ENCODE measurements at places on chromosomes 7 and 10. TPM values are rescaled to one million over a fixed set of nuclear protein-coding genes. Genes with fewer than 3 reads are reported as not detected.

GRCh38 chr7:94403546-94403945 is 8.9 kb downstream of the COL1A2 start:
- no peak for DNase-seq
- H3K4me1 ChIP-seq, result no peaks in the 10 kb centered on the region
- no peak overlapping the region for H3K27ac ChIP-seq

DNA sequence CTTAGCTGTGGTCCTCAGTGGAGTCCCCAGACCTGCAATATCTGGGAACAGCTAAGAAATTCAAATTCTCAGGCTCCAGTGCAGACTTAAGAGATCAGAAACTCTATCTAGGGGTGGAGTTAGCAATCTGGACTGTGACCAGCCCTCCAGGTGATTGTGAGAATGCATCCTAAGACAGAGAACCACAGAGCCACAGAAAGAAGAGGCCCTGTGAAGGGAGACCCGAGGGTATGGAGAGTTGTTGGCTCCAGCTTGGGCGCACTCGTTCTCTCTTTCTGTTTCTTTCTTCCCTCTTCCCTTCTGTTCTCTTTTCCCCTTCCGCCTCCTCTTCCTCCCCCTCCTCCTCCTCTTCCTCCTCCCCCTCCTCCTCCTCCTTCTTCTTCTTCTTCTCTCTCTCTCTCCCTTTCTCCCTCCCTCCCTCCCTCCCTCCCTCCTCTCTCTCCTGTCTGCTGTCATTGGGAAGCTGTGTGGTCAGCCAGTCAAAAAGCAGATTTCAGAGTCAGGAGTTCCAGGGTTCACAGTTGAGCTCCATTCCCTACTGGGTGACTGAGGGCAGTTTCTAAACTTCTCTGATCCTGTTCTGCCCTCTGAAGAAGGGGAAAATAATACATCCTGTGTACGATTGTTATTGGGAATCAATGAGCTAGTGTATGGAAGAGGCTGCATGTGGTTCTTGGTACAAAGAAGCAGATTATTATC is 62.1 kb upstream of the STEAP1B start:
- no peak for DNase-seq
- no peak overlapping the region for H3K4me3 ChIP-seq
- no peaks in the 10 kb centered on the region for H3K36me3 ChIP-seq
- peaks cover 54% of the 10 kb centered on the region for H3K4me1 ChIP-seq
- peaks cover 18% of the 10 kb centered on the region for H3K27me3 ChIP-seq

GRCh38 chr10:71036297-71036966 is 148.1 kb upstream of the PCBD1 start:
- H3K27me3 ChIP-seq, result no peaks in the 10 kb centered on the region
- no peaks in the 10 kb centered on the region for H3K36me3 ChIP-seq
- H3K4me3 ChIP-seq, result no peak overlapping the region
- H3K4me1 ChIP-seq, result no peaks in the 10 kb centered on the region
- H3K27ac ChIP-seq, result no peak overlapping the region

- peaks cover 4% of the 10 kb centered on the region for H3K27me3 ChIP-seq
- H3K4me3 ChIP-seq, result no peak overlapping the region
- DNase-seq, result no peak
- H3K4me1 ChIP-seq, result no peaks in the 10 kb centered on the region
- no peak overlapping the region for H3K27ac ChIP-seq
- H3K36me3 ChIP-seq, result no peaks in the 10 kb centered on the region
Measured at GRCh38 chr7:70458745-70459144, 673.2 kb upstream of the GALNT17 start.

DNA sequence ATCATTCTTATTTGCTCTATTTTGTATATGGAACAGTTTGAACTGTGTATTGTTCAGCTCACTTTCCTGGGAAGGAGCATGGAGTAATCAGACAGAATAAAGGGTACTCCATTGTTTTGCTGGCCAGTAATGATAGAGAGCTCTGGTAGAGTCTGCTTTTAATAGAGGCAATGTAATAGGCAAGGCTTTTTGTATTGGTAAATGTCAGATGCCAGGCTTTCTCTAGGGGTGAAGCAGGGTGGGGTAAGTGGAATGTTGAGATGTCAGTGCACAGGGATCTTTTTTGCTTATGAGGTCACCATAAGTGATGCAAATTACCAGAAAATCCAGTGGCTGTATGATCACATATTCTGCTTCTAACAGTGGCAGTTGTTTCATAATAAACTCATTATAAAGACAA is 1088.3 kb upstream of the SORCS1 start:
- no peak for DNase-seq
- H3K27me3 ChIP-seq, result no peaks in the 10 kb centered on the region
- H3K4me1 ChIP-seq, result no peaks in the 10 kb centered on the region
- H3K36me3 ChIP-seq, result no peaks in the 10 kb centered on the region
- H3K4me3 ChIP-seq, result no peak overlapping the region

DNA sequence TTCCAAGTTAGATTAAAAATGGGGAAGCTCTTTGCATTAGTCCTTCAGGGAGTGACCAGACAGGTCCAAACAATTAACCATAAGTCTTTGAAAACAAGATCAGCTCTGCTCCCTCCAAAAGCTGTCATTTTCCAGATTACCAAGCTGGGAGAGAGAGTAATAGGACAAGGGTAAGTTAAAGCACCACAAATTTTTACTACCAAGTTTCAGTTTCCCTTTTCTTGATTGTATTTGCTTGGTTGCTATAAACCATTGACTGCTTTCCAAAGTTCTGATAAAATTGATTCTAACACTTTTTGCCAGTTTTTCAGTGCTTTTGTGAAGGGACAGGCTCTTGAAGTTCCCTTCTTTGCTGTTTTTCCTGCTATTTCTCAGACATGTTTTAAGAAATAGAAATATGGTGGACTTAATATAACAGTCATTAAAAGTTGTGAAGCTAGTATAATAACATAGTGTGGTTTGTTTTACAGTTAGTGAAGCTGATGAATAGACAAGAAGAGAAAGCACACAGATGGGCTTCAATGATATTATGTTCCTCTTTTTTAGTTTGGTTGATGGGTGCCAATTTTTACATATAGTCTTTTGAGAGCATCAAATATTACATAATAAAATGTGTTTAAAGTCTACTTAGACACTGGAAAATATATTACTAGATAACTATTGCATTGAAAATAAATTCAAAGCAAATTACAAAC is 40.0 kb upstream of the ZNF365 start:
- DNase-seq, result no peak
- H3K27ac ChIP-seq, result no peak overlapping the region
- peaks cover 9% of the 10 kb centered on the region for H3K27me3 ChIP-seq
- no peaks in the 10 kb centered on the region for H3K4me1 ChIP-seq
- H3K36me3 ChIP-seq, result no peaks in the 10 kb centered on the region
- H3K4me3 ChIP-seq, result no peak overlapping the region

The ANKRD7 gene
- not detected for total RNA-seq

The EPO gene
- total RNA-seq, result not detected

The ZNF438 gene
- total RNA-seq, result 2.4 TPM
